ENCODE measurements at places on chromosomes 4 and X.

- DNase-seq = peak; percentile 86
These were observed 26.2 kb downstream of the CD99 start for GRCh38 chrX:2717312-2717711.

GRCh38 chrX:115134382-115134781 is 54.8 kb upstream of the RBMXL3 start:
- DNase-seq = no peak

DNA sequence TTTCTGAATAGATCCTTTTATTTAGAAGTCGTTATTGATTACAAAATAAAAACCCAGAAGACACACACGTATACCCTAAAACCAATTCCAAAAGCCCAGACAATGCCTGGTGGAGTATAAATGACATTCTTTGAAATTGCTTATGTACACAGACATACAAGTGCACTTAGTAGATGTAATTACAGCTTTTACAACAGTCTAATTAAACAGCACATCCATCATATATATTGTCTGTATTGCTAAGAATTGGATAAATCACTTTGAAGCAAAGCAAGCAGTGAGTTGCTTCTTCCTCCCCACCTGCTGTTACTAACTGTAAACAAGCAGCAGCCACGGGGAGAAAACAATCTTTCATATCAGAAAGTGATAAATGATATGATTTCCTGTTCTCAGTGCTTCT is 645.7 kb downstream of the TLL1 start:
- DNase-seq = no peak

- DNase-seq = no peak
These were observed 466.7 kb downstream of the NKX6-1 start for GRCh38 chr4:84032372-84032771.

DNA sequence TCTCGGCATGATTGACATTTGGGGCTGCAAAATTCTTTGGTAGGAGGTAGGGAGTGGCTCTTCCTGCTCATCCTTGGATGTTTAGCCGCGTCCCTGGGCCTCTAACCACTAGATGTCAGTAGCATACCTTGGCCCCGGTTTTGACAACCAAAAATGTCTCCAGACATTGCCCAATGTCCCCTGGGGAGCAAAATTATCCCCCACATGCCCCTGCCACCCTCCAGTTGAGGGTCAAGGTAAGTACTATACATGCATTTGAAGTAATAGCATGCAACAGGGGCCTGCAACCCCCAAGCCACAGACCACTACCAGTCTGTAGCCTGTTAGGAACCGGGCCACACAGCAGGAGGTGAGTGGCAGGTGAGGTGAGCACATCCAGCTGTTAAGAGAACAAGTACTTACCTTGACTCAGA is 17.6 kb upstream of the KIAA1210 start:
- DNase-seq = no peak

GRCh38 chrX:120236687-120237479 is 13.7 kb upstream of the ZBTB33 start:
- no peak for DNase-seq

DNA sequence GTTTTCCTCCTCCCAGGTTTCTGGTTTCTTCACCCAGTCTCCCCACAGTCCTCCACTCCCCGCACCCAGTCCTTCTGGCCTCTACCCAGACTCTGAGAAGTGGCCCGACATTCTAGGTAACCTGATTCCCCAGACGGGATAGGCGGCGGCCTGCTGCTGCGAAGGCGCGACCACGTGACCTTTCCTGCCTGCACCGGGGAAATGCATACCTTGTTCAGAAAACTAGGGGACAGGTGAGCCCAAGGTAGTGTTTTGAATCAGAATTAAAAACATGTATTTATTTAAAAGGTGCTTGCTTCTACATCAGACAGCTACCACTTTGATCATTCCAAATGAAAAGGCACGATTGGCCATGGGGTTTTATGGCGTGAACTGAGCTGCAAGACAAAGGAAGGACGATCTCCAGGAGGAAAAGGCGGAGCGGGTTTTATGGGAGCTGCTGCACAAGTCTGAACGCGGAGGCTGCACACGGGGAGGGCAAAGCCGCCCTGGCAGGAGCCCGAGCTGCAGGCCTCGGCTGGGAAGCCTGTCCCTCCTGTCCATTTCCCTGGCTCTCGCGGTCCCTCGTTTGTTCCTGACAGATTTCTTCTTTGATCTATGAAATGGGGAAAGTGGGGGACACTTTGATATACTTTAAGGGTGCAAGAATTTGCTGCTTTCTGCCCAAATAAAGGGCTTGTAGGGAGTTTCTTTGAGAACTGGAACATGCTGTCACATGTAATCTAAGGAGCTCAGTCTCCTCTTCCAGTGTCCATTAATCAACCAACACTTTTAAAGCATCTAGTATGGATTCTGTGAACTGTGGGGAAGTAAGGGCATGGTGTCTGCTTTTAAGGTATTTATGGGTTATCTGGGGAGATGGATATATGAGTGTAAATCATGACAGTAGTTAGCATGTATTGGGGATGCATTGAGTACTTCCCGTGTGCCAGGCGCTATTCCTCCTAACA is 150.9 kb downstream of the SPRY1 start:
- DNase-seq = no peak
